Ammon's horn (tissue), 1 donor: ENCODE measurements at places on chromosomes 5 and 9.

DNA sequence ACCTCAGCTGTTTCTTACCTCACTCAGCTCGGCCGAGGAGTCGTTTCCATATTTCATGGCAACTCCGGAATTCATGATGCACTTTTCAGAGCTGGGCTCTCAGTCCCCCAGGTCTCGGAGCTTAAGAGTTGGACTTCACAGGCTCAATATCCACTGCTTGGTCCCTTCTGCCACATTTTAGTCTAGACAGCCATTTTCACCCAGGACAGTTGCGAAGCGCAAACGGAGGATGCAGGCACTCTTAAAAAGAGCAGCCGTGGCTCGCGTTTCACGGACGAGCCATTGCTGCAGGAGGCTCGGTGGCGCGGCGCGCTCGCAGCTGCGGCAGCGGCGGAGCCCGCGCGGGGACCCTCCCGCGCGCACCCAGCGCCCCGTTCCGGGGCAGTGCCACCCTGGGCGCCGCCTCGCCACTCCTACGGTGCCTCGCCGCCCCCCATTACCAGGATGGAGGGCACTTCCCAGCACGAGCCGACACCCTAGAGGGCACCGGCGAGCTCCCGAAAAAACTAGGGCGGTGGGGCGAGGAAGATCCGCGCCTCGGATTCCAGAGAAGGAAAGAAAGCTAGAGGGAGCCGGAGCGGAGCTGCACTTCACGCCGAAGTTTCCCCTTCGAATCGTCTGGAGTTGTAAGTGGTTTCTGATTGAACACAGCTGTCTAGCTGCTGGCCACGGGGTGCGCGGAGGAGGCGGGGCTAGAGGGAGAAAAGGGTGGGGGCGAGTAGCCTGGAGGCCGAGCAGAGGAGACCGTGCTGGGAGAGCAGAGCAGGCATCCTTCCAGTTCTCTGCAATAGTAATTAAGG lies 140.3 kb downstream of the TSSK1B start:
- peak; percentile 87 for DNase-seq

- DNase-seq, result no peak
Observed at GRCh38 chr9:14961372-14962068, 51.3 kb upstream of the FREM1 start.

GRCh38 chr5:93995126-93995621 lies 253.8 kb upstream of the POU5F2 start:
- DNase-seq, result no peak

DNA sequence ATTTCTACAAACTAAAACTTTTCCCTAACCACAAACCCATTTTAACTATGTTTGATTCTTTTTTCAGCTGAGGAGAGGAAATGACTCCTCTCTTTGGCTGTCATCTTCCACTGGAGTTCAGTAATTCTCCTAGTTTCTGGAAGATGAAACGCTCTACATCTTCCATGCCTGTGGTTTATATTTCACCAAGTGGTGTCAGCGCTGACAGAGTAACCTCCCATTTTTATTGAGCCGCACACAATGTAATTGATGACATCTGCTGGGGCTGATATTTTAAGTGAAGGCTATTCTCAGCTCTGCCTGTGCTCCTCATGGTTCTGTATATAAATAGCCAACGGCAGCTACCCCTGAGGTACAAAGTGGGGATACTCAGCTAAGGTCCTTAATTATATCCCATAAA lies 234.6 kb downstream of the SPOCK1 start:
- DNase-seq, result no peak

DNA sequence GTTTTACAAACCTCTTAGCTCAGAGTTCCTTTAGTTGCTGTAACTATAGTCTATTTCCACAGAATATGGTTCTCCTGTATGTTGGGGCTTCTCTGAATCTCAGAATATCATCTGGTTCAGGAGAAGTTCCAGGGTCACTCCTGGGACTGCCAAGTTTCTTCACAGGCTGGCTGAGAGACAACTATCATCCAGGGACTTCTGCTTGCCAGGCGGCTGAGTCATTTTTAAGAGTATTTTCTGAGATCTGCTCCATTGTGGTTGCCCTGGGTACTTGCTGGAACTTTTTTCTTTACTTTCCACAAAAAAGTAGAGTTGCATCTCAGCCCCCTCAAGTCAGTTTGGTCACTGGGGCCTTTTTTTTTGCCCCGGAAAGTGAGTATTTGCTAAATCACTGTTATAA lies 566.5 kb downstream of the LRRC70 start:
- no peak for DNase-seq

- no peak for DNase-seq
Observed at GRCh38 chr9:2299156-2299842, 284.2 kb downstream of the SMARCA2 start.

DNA sequence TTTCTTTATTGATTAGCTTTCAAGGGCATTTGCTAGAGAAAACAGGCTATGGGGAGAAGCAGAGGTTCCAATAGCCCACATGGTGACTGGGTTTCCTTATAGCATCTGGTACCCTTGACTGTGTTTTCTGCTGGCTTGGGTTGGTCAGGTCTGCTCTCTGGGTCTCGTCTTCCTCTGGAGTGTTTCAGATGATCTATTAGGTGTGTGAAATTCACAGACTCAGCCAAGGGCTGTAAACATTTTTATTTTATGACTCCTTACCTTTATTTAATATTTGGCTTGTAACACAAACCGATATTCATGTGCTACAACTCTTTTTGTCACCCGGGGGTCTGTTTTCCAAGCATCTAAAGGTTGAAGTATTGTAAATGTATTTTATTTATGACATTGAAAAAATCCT lies 338.9 kb downstream of the GADD45G start:
- DNase-seq, result no peak

GRCh38 chr9:3746296-3747275 lies 220.8 kb upstream of the RFX3 start:
- no peak for DNase-seq

DNA sequence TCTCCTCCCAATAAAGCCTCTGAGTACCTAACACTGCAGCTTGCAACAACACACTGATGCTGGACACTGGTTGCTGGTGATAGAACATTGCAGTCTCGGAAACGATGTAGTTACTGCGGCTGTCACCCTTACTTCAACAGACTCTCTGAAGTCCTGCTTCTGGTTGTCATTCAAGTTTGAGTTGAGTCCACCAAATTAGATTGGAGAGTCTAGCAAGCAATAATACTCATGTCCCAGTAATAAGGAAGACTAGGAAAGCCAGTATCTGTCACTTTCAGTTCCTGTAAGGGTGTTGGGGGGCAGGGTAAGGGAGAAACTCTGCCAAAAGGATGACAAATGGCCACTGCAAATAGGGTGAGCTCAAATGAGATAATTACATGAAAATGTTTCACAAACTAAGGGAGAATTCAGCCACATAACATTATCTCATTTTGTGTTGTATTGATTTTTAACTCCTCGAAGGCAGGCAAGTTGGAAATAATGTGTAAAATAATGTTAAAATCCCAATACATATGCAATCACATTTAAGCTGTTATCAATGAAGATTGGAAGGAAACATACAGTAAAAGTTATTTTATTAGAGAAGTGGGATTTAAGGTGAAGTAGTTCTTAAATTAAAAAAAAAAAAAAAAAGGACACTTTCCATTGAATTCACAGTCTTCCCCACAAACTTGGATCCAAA lies 849 bp upstream of the IFT74 start:
- peak; percentile 59 for DNase-seq

DNA sequence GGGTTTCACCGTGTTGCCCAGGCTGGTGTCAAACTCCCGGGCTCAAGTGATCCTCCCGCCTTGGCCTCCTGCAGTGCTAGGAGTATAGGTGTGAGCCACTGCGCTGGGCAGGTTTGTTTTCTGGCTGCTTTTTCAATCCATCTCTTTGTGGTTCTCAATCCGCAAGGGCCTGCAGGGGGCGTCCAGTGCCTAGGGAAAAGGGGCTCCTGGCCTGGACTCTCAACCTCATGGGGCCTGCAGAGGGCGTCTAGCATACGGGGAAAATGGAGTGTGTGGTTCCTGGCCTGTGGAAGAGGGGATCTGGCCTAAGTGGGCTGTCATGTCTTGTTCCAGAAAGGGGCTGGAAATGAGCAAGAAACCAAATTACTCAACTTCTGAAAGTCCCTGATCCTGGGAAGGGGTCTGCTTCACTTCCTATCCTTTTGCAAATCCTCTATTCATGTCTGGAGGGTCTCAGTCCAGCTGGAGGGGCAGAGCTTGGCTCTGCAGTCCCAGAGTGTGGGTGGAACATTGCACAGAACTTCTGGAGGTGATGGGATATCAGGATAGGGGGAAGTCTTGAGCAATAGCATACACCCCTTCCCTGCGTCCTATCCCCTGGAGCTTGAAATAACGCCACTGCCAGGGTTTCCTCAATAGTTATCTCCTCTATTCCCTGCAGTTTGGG lies 12.7 kb upstream of the CCL27 start:
- DNase-seq, result peak; percentile 53

DNA sequence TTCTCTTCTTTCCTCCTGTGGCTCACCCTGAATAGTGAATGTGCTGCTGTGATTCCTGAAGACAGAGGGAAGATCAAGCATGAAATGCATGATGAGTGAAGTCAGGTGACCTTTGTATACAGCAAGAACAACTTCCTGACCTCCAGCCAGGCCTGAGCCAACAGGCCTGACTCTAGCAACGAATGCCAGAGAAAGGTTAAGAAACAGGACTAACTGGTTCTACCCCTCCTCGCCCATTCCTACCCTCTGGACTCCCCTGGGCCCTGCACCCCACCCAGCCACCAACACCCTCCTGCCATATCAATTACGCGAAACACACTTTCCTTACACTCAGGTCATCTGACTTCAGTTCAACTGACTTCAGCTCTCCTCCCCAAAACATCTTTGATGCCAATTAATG lies 4.9 kb downstream of the SUSD1 start:
- DNase-seq, result no peak

DNA sequence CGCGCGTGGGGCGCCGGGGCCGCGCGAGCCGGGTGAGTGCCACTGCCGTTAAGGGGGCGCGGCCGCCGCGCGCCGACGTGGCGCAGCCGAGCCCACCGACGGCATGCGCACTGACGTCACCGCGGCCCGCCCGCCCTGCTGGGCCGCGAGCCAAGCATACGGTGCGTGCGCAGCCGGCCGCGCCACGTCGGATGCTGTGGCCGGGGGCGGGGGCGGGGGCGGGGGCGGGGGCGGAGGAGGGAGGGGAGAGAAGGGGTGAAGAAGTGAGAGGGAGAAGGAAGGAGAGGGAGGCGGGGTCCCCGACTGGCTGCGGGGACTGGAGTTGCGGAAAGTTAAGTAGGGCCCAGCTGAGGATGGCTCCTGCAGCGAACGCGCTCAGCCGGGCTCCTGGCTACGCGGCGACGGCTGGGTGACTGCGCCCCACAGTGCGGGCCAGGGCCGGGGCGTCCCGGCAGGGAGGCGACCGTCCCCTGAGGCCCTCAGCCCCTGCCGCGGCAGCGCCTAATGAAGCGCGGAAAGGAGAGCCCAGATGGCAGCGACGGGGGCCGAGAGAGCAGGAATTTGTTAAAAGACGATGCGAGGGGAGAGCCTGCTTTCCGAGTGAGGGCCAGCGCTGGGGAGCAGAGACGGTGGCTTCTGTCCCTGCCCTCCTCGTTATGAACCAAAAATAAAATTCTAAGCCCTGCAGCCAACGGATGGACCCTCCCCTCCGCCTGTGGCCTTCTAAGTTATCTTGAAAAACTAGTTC lies at the start of gene DAP:
DAP (minus strand) TSS at position 50 of the 748 bp plus-strand sequence. CDS start 166 bp downstream, outside the sequence.
- peak; percentile 86 for DNase-seq

DNA sequence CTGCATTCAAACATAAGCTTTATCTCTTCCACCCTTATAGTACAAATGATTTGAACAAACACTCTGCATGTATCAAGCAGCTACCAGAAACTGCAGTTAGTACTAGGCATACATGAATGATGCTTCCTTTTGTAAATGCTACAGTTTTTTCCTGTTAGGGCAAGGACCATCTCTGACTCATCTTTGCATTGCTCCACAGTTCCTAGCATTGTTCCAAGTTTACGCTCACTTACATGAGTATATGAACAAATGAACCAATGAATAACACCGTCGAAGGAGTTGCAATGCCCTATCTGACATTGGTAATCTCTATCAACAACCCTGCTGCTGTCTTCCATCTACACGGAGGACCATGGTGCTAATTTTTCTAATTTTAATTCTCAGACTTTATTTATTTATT lies 2.1 kb upstream of the ALDH7A1 start:
- no peak for DNase-seq

DNA sequence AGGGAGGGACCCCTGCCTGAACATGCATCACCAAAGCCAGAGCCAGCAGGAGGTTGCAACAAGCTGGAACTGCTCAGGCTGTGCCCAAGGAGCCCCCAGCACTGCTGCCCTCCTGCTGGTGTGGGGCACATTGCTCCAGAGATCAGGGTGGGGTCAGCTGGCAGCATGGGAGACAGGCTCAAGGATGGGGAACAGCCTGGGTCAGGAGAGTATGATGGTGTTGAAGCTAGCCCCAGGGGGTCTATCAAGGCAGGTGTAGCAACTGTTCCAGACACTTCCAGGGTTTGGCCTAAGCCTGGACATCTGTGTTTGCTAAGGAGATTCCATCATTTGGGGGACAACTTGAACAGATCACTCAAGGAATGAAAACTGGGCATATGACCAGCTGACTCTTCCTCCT lies 133.1 kb downstream of the ATPSCKMT start:
- no peak for DNase-seq

DNA sequence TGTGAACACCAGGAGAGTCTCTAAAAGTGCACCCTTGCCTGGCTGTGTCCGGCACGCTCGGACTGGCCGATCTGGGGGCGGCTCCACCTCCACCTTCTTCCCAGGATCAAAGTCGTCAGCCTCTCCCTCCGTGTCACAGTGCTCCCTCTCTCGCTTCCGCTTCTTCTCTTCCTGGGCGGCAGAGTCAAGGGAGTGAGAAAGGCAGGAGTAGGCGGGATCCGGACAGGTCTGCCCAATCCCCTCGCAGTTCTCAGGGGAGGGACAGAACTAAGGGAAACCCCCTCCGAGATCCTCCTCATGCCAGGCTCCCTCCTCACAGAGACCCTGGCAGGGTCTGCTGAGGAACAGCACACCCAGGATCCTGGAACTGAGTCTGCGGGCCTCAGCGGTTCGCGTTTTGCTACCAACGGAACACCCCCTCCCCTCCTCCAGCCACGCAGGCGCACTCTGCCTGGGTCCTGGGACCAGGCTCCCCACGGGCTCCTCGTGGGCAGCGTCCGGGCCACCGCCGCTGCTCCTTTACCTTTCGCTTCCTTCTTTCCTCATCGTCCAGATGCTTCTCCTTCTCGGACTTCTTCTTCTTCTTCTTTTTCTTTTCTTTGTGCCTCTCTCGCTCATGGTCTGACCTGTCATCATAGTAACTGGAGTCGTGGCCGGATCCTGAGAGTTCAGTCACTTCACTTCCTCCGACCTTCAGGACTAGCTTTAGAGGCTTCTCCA lies 1.3 kb downstream of the BRD9 start:
- DNase-seq, result no peak

GRCh38 chr5:139893873-139894272 lies 98.3 kb downstream of the PSD2 start:
- DNase-seq, result no peak

DNA sequence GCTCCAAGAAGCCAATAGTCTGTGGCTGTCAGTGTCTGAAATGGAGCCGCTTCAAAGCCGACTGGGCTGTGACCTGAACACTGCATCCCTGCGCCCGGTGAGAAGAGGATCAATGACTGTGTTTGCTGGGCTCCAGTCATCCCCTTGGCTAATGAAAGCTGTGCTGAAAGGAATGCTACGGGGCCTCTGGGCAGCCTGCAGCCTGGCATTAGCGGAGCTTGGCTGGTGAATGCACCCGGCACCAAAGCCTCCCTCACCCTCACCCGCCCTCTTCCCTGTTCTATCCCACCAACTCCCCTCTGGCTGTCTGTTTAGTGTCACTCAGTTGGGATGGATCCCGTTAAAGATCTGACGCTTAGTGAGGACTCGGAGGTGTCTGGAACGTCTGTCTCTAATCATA lies 355.3 kb downstream of the BNC2 start:
- peak; percentile 28 for DNase-seq

- no peak for DNase-seq
Observed at GRCh38 chr9:117444501-117444900, 29.6 kb upstream of the ASTN2 start.
